Bone marrow (tissue), 2 donors: ENCODE measurements at places on chromosomes 12 and 14.

DNA sequence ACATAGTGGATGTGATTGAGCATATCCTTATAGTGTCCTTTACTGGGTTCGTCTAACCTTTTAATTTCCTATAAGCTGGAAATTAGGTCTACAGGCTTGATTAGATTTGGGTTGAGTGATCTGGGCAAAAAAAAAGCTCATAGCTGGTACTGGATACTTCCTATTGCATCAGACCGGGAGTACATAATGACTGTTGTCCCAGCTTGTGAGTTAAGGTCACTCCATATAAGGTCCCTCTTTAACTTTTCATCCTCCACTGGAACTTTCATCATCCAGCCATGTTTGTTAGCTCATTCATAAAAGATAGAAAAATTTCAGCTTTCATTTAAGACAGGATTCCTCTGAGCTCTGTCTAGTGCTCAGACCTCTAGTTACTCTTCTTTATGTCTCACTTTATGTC lies 80.8 kb downstream of the C14orf132 start:
- no peak for DNase-seq

DNA sequence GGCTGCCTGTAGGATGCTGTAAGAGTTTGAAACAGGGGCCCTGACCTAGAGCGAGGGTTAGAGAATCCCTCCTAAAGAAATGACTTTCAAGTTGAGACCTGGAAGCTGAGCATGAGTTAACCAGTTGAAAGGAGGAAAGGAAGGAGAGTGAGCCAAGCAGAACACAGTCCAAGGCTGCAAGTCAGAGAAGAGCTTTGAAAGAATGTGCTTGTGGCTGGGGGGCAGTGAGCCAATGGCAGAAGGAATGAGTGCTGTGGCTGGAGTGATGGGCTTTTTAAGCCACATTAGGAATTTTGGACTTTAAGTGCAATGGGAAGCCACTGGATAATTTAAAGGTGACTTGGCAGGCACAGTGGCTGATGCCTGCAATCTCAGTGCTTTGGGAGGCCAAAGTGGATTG lies 18.1 kb downstream of the CDKN1B start:
- DNase-seq = no peak

GRCh38 chr14:22552827-22553076 lies 36.3 kb downstream of the DAD1 start:
- DNase-seq = no peak

- DNase-seq = no peak
Observed at GRCh38 chr12:98895086-98895651, 250.1 kb downstream of the APAF1 start.

GRCh38 chr14:105398726-105399465 lies 558 bp downstream of the TEX22 start:
- no peak for DNase-seq

DNA sequence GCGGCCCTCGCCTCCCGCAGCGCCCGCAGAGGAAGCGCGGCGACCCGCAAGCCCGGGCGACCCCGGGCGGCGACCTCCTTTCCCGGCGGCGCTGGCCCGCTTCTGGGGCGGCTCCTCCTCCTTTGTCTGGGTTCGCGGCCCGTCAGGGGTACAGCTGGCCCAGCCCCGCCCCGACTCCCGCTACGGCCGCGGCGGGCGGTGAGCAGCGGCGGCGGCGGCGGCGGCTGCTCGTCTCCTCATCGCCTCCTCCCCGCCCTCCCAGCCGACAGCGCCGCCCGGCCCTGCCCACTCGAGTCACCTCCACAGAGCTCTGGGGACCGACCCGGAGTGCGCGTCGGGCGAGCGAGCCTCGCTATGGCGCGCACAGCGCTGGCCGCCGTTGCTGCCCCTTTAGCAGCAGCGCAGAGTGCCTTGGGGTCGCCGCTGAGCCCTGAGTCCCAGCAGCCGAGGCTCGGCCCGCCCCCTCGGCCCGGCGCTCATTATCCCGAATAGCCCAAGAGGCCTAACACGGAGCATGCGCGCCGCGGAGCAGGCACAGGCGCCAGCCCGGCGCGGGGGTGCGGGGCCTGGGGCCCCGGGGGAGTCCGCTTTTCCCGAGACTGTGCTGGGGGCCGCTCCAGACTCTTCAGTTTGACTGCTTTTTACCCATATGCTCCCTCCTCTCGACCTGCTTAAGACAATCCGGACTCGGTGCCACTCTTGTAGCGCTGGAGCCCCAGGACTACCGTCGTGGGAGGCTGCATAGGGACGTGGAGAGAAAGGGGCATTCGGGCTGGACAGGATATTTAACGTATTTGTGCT lies at the start of gene SOS2:
Gene SOS2 (minus strand): TSS at position 104 of the 801 bp plus-strand sequence. CDS start 295 bp downstream, outside the sequence.
- peak; percentile 91 for DNase-seq

GRCh38 chr12:124568431-124569374 lies 1.3 kb upstream of the NCOR2 start:
- DNase-seq = peak; percentile 83

DNA sequence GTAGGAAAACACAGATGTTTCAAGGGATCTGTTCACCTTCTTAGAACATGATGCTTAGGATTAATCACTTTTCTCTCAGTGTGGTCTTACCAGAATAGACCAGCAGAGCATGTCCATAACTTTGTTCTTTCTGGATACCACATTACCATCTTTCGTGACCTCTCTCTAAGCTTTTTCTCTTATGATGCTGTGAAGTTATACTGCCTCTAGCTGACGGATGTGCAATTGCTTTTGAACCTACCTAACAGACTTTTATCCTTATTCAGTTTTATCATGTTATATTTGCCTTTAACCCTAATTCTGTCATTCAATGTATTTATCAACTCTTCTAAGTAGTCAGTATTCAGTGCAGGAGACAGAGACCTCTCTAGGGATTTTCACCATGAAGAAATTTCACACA lies 246.7 kb downstream of the DACT1 start:
- no peak for DNase-seq

GRCh38 chr12:95687937-95688336 lies 102.6 kb downstream of the NTN4 start:
- no peak for DNase-seq

DNA sequence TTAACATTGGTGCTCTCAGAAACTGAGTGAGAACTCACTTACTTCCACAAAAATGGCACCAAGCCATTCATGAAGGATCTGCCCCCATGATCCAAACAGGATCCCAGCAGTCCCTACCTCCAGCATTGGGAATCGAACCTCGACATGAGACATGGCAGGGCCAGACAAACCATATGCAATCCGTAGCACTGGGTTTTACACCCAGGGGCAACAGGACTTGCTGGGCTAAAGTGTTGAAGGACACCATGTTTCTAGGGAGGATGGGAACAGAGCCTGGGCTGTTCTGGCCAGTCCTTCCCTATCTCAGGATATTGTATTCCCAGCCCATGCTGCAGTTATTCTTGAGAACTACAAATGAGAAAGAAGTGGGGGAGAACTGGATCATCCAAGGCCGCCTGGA lies 36.6 kb downstream of the SERPINA3 start:
- no peak for DNase-seq

DNA sequence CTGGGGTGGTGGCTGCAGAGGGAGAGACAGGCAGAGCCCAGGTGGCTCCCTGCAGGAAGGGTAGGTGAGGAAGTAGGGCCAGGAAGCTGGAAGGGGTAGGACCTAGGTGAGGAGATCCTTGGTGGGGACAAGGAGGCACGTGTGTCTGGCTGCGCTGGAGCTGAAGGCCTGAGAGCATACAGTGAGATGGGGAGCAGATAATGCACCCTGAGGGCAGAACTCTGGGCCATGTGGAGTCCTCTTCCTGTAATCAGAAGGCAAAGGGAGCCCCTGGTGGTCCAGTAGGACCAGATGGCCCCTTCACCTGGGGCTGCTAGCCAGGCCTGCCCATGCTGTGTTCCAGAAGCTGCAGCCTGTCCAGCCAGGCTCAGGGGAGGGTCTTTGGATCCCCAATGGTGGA lies 15.3 kb upstream of the KRT80 start:
- no peak for DNase-seq

- peak; percentile 8 for DNase-seq
Observed at GRCh38 chr12:93184672-93185368, 192.9 kb upstream of the NUDT4 start.

DNA sequence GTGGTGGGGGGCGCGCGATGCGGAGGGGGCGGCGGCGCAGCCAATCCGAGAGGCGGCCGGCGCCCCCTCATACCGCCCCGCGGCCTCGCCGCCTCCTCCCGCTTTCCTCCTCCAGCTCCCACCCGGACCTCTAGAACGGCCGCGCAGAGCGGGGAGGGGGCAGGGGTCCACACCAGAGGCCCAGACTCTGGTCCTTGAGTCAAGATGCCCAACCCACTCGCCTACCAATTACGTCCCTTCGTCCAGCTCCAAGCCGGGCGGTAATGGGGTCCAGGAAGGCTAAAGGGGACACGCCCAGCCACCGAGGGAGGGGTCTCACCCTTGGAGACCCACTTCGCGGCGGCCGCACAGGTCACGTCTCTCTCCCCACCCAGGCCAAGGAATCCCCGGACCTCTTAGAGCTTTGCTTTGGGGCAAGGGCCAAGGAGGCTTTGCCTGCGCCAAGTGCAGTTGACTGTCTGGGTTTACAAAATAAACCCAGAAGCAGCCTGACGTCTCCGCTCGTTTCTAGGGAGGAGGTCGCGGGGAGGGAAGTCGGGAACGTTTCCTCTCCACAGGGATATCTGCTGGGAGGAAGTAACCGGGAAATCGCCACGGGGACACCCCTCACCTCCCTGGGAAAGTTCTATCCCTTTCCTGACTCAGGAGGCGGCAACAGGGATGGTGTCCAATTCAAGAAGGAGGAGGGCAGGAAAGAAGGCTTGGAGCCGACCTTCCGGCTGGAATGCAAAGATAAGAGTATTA lies 394 bp upstream of the AMIGO2 start:
- DNase-seq = no peak

DNA sequence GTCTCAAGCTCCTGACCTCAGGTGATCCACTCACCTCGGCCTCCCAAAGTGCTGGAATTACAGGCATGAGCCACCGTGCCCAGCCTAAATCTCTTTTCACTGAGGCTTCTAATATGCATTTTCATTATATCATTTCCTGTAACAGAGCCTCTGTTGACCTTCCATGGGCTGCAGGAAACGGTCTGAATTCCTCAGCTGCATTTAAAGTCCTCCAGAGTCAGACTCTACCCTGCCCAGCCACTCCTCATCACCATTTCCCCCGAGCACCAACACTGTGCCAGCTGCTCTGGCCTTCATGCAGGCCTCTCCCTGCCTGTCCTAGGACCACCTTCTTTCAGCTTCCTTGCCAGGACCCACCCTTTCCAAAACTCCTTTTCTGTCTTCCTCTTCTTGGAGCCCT lies 9.8 kb upstream of the NFKBIA start:
- no peak for DNase-seq

GRCh38 chr14:74502236-74503019 lies 8.9 kb downstream of the ISCA2 start:
- no peak for DNase-seq

DNA sequence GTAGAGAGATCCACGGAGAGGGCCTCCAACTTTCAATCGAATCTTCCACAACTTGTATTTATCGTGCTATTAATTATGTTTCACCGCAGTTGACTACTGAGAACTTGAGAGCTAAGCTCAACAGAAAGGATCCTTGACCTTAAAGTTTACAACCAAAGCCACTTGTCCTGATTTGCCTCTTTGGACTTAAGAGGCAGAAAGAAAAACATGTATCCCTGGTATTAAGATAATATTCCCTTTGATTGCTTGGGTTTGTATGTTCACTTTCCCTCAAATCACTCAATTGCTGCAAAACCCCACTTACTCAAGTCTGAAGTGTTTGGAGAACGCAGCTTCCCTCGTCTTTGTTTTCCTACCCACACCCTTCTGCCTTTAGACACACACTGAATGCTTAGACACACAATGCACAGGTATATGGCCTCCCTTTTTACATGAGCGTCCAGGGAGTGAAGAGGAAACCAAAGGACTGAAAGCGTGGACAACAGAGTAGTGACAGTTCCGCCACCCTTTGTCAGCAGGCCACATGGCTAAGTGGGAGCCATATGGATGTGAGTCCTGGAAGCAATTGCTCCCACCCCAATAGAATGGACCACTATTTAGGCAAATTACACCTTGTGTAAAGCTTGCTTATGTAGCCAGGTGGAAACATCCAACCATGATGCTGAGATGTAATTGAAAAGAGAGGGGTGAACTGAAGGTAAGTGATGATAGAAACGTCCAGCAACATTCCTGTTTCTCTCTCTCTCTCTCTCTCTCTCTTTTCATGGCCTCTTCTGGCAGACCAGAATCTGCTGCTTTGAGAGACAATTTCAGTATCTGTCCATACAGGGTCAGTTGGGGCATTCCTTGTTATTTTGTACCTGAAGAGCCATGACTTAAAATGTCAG lies 1.4 kb upstream of the PKP2 start:
- DNase-seq = no peak

GRCh38 chr12:14576896-14577295 lies 9.2 kb upstream of the PLBD1 start:
- no peak for DNase-seq

DNA sequence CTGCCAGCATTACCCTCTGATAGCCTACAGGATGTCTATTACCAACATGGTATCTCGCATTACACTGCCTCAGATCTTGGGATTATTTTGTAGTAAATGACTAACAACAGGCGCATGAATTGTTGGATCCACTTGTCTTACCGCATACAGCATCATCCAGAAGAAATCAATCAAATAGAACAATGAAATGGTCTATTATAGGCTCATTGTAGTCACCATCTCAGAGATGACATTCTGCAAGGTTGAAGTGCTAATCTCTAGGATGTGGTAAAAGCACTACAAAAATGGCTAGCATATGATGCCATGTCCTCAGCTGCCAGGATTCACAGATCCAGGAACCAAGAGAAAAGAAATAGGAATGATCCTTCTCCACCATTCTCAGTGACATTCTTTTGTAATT lies 52.0 kb downstream of the WASHC3 start:
- no peak for DNase-seq

GRCh38 chr12:132393991-132394949 lies 64.9 kb upstream of the GALNT9 start:
- DNase-seq = peak; percentile 41

DNA sequence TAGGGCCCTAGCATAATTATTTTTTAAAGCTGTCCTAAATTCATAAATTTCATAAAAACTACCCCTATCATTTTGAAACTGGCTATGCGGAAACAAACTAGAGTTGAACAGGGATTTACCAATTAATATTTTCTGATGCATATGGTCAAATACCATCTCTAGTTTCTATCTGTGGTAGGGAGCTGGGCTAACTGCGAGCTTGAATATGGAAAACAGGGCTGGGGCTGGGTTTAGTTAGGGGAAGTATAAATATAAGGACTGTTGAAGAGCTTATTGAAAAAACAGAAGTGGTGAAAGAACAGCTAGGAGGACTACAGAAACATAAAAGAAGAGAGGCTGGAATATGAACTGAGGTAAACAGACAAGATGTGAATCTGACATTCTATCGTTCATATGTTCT lies 91.8 kb downstream of the SLC38A1 start:
- peak; percentile 51 for DNase-seq

DNA sequence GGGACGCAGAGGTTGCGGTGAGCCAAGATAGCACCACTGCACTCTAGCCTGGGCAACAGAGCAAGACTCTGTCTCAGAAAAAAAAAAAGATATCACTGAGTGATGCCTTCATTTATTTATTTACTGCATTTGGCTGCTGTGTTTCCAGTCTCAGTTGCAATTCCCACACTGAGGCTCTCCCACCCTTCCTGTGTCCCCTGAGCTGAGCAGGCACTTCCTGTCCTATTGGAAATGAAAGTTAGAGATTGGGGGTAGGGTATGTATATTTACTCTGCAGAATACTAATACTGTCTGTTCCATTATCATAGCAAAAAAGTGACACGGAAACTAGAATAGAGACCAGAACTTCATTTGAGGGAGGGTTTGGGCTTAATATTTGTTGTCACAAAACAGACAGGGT lies 1.6 kb upstream of the RBMS2 start:
- no peak for DNase-seq
